Stimulated activated CD8-positive, alpha-beta memory T cell treated with anti-CD3 and anti-CD28 coated beads, Interleukin-4, amount 100 ng/mL, for 1 hour (primary cell): ENCODE measurements at places on chromosomes 2 and 18.

DNA sequence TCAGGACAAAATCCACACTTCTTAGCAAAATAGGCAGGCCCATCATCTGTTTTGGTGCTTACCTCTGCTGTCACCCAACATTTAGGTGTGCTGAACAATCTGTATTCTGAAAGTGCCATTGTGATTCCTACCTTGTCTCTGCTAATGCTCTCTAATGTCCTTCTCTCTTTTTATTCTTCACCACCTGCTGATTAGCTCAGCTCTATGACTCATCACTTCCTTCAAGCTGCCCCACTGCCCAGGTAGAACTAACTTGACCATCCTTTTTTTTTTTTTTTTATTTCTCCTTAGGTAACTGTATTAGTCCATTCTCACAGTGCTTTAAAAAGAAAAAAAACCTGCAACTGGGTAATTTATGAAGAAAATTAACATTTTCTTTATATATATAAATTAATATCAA, 478.7 kb upstream of the POU3F3 start:
- no peak for DNase-seq

- no peak for DNase-seq
Observed at GRCh38 chr2:143840601-143841000, 679.3 kb downstream of the ZEB2 start.

- no peak for DNase-seq
Observed at GRCh38 chr2:47798631-47799030, 15.7 kb downstream of the MSH6 start.

GRCh38 chr2:118065015-118065706, 23.1 kb upstream of the INSIG2 start:
- no peak for DNase-seq

DNA sequence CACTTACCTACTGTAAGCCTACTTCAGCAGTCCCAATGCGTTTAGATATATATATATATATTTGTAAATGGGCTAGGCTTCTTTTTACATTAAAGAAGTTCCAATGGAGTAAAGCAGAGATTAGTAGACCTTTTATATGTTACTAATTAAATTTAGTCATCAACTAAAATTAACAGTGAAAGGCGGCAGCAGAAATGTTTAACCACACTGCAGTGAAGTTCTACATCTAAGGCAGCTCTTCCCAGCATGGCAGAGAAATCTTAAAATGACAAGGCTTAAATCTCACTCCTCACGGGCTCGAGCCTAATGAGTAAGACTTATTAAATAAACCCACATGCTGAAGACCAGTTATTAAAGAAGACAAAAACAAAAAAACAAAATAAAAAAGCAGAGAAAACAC, 19.1 kb upstream of the KANSL1L start:
- no peak for DNase-seq

GRCh38 chr2:129276978-129277584, 702.4 kb upstream of the RAB6C start:
- DNase-seq, result no peak

DNA sequence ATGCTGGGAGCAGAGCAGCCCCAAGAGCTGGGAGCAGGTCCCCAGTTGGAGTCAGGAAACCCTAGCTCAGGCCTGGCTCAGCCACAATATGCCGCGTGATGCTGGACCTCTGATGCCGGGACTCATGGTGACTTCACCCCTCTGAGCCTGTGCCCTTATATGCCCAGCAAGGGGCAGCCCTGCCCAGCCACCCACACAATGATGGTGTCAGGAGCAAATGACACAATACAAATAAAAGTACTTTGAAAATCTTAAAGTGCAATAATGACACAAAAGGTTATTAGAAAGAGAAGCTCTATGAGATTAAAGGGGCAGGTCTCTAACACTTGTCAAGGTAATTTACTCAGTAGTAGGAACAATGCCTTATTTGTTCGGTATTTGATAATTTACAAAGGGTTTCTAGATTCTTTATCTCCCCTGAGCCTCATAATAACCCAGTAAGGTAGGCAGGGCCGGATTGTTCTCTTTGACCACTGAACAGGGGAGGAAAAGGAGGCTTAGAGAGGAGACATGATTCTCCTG, 18.3 kb upstream of the KIF3C start:
- DNase-seq, result no peak

DNA sequence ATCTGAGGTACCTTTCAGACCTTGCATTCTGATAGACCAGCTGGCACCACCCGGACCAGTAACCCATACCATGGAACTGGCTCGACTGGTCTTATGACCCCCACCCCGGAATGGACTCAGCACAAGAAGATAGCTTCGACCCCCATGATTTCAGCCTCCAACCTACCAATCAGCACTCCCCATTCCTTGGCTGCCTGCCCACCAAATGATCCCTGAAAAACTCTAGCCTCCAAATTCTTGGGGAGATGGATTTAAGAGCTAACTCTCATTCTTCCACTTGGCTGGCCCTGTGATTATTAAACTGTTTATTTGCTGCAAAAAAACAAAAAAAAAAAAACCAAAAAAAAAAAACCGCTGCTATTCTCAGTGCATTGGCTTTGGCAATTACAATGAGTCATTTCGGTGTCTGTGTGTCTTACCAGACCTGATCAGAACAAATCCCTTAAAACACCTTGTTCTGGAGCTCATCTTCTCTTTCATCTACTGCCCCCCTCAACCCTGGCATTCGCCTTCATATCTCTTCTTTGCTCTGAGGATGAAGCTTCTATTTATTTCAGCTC, 60.1 kb upstream of the KIF5C start:
- DNase-seq, result no peak

DNA sequence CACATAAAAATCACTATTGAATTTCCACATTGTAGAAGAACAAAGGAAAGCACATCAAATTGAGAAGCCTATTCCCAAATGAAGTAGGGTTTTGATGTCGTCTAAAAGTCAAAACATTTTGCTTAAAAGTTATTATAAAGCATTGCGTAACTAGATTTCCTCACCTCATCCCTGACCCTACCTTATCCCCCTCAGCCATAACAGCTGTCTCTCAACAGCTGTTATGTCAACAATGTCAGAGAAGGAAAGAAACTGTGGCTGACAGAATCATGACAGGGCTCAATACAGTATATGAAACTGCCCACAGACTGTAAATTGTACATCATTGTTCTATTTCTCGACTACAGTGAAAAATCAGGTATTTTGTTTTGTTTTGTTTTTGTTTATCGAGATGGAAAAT, 63.0 kb upstream of the ACVR1C start:
- DNase-seq, result no peak

DNA sequence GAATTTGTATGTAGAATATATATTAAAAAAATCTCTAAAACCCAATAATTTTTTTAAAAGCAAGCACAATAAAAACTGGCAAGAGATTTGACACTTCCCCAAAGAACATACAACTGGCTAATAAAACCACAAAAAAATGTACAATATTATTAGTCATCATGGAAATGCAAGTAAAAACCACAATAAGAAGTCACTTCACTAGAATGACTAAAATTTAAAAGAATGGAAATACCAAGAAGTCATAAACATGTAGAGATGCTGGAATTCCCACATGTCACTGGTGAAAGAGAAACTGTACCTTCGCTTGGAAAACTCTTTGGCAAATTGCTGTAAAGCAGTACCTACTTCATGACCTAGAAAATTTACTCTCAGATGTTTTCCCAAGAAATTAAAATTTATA, 43.4 kb upstream of the KYNU start:
- DNase-seq, result no peak

- no peak for DNase-seq
Observed at GRCh38 chr18:78457011-78457410, 522.6 kb upstream of the SALL3 start.

DNA sequence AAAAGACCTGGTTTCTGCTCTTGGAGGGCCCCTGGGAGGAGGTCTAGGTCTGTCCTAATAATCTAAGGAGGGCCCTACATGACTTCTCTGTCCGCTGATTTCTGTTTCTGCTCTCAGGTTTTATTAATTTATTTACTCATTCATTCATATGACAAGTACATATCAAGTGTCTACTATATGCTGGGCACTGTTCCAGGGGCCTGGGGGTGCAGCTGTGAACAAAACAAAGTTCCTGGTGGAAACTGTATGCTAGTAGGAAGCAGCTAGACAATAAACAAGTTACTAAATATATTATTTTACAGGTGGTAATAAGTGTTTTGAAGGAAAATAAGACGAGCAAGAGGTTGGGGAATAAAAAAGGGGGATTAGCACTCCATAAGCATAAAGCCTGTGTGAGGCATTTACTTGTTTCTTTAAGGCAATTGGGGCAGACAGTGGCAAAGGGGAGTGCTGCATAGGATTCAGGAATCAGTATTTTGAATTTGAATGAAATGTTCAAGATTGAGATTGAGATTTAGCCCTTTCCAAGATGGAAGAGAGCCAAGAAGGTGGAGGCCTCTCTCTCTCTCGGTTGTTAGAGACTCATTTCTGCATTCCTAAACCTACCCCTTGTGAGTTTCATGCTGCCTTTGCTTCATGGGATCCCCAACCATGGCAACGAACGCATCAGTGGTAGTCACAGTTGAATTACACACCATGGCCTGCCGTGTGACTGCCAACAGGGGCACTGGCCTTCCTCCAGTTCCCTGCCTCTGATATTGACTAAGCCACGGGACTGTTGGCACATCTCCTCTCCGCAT, 28.3 kb downstream of the DRC1 start:
- no peak for DNase-seq

GRCh38 chr2:133432778-133433177, 135.5 kb downstream of the NCKAP5 start:
- no peak for DNase-seq

GRCh38 chr2:39663187-39663930, 2.4 kb upstream of the TMEM178A start:
- DNase-seq, result no peak

DNA sequence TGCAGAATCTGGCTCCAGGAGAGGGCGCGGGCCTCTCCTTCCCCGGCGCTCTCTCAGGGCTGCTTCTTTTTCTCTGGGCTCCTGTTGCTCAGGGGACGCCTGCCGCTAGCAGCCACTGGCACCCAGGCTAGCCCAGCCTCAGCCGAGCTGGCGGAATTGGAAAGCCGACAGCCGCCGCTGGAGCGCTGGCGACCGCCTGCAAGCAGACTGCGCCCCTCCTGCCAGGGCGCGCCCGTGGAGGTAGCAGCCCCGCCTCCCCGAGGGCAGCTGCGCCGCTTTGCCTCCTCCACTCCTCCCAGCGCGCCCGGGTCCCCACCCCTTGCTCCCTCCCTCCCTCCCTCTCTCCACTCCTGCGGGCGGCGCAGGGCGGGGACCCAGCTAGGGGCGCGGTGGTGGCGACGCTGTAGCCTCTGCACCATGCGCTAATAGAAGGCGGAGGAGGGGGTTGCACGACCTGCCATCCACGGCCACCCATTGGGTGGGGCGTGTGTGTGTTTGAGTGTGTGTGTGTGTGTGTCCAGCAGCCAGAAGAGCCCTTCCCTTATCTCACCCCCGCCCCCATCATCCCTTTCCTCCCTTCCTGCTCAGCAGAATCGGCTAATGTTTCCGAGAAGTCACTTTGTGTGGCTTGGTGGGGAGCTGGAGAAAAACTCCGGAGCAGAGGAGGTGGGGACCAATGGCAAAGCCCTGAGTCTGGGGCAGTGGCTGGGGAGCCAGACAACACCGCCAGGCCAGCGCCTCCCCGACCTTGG, at the start of gene SCN9A:
Gene SCN9A, minus strand, starts transcription at position 209 of the 752 bp plus-strand sequence. CDS start 64,188 bp downstream, outside the sequence.
- no peak for DNase-seq

DNA sequence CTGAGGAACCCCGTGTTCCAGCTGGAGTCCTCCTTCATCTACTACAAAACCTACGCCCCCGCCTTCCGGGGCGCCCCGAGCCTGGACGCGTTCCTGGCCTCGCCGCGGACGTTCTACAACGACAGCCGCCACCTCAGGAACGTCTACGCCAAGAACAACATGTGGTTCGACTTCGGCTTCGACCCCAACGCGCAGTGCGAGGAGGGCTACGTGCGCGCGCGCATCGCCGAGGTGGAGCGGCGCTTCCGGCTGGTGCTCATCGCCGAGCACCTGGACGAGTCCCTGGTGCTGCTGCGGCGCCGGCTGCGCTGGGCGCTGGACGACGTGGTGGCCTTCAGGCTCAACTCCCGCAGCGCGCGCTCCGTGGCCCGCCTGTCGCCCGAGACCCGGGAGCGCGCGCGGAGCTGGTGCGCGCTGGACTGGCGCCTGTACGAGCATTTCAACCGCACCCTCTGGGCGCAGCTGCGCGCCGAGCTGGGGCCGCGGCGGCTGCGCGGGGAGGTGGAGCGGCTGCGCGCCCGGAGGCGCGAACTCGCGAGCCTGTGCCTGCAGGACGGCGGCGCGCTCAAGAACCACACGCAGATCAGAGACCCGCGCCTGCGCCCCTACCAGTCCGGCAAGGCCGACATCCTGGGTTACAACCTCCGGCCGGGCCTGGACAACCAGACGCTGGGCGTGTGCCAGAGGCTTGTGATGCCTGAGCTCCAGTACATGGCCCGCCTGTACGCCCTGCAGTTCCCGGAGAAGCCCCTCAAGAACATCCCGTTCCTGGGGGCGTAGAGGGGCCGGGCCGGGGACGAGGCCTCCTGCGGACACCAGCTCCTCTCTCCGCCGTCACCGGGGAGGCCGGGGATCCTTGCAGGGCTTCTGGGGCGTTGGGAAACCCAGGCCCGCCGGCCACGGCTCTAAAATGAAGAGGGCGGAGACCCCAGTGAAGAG, 5.3 kb upstream of the NEU4 start:
- no peak for DNase-seq

DNA sequence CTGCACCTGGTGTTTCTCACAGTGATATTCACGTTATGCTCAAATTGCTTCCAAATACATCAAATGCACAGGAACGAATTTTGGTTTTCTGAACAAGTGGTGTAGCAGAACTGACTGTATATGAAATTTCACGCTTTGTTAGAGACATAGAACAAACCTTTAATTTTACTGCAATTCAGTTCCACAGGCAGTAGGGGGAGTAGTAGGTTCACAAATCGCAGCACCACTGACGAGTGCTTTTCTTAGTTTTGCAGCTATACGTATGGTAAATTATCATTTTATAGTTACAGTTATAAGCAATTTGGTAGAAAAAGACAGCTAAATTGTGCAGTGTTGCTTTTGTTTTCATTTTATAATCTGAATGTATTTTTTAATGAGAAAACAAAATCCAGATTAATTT, 113.3 kb downstream of the KIAA1328 start:
- DNase-seq, result no peak

GRCh38 chr2:178949584-178949983, 100.4 kb downstream of the CCDC141 start:
- DNase-seq, result no peak

DNA sequence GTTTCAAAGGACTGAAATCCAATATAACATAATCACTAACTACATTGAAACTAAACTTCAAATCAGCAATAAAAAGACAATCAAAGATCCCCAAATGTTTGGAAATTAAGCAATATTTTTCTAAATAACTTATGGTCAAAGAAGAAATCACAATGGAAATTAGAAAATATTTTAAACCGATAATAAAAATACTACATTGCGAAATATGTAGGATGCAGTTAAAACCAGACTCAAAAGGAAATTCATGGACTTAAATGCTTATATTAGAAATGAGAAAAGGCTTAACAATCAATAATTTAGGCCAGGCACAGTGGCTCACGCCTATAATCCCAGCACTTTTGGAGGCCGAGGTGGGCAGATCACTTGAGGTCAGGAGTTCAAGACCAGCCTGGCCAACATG, 79.0 kb upstream of the HAAO start:
- DNase-seq, result no peak

- DNase-seq, result no peak
Observed at GRCh38 chr2:60533101-60534051, 20.1 kb downstream of the BCL11A start.
